T-helper 2 cell treated with Interferon-gamma antibody and Interleukin-4, amounts not matched to agents 5 μg/mL and 100 μg/mL, for 36 hours (primary cell): ENCODE measurements at places on chromosomes 1 and 21.
A peak's percentile ranks its signal among the peaks of the same experiment; 100 is the strongest.

GRCh38 chr1:8133657-8134430 lies 107.7 kb upstream of the ERRFI1 start:
- DNase-seq, result no peak

- DNase-seq, result no peak
Observed at GRCh38 chr1:159922511-159923202, 2.6 kb downstream of the TAGLN2 start.

- no peak for DNase-seq
Observed at GRCh38 chr1:220243947-220244346, 28.3 kb downstream of the RAB3GAP2 start.

- no peak for DNase-seq
Observed at GRCh38 chr1:160186246-160186645, 4.1 kb upstream of the CASQ1 start.

DNA sequence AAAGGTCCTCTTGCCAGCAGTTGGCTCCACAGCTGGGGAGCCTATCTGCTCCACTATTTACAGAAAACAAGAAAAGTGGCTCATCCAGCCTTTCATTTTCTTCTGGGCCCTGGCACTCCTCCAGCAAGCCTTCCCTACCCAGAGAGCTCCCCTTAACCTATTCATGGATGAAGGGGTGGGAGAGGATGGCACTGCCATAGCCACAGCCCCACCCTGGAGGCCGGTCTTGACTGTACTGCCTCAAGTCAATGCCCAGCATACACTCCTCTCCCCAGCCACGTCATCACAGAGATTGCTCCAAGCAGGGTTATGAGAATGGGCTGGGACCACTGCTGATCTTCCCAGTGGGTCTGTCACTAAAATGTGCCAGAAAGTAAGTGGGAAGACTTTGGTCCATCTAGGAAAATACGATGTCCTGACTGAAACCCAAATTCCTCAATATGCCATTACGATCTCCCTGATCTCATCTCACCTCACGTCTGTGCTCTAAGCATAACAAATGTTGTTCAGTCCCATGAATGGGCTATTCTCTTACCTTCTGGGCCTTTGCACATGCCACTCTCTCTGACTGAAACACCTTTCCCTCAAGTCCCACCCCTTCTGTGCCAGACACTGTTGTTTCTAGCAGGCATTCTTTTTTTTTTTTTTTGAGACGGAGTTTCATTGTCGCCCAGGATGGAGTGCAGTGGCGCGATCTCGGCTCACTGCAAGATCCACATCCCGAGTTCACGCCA lies 21.4 kb upstream of the PTAFR start:
- DNase-seq, result no peak

DNA sequence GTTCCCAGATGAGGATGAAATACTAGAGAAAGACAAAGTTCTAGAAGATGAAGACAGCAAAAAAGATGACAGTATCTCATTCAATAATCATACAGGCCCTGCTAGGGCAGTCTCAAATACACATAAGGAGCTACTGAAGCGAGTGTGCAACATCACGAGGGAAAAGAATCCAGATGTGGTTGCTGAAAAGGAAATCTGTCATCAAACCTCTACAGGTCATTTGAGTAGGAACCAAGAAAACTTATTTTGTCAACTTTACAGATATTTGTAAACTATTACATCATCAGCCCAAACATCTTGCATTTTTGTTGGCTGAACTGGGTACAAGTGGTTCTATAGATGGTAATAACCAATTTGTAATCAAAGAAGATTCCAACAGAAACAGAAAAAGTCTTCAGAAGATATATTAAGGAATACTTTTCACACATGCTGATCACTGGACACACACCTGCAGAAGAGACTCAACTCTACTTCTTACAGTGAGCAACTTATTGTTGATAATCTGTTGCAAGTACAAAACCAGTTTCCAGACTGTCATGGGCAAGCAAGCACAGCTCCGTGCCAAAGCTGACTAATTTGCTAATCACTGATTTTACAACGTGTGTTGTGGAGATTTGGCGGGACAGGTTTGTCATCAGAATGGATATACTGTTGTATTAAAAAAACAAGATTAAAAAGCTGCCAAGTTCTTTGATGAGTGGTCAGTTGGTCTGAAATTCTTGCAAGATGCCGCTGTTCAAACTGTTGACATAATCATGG lies 42.1 kb downstream of the TRIM33 start:
- peak; percentile 20 for DNase-seq

DNA sequence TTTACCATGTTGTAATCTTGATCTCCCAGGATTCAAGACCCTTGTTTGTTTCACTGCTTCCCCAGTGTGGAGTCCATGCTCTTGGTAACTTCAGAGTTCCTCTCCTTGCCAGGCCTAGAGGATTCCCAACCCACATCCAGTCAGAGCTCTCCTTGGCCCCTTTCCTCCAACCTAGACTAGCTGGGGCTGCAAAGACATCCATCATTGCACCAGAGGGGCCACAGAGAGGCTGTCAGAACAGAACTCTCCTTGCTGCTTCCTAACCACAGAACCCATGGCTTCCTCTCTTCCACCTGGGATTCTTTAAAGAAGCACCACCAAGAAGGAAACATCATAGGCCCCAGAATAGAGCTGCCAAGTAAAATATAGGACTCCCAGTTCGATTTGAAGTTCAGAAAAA lies 81.0 kb downstream of the HMGB4 start:
- DNase-seq, result no peak

- DNase-seq, result no peak
Observed at GRCh38 chr1:108686614-108687313, 5.3 kb upstream of the PRPF38B start.

DNA sequence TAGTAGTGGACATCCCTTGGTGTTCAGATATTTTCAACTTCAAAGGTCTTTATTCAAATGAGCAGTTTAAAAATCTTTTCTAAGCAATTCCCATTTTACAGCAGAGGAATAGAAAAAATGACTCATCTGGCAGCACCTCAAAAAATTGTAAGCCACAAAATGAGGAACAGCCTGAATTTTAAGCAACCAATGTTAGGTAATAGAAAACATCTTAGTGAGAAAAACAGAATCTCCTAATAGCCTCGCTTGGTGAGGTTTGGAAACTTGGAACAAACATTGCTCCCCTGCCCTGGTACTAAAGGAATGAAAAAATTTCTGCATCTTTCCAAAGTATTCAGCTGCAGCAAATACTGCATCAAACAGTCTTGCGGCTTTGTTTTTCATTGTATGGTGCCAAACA lies 264.4 kb downstream of the NTNG1 start:
- no peak for DNase-seq

DNA sequence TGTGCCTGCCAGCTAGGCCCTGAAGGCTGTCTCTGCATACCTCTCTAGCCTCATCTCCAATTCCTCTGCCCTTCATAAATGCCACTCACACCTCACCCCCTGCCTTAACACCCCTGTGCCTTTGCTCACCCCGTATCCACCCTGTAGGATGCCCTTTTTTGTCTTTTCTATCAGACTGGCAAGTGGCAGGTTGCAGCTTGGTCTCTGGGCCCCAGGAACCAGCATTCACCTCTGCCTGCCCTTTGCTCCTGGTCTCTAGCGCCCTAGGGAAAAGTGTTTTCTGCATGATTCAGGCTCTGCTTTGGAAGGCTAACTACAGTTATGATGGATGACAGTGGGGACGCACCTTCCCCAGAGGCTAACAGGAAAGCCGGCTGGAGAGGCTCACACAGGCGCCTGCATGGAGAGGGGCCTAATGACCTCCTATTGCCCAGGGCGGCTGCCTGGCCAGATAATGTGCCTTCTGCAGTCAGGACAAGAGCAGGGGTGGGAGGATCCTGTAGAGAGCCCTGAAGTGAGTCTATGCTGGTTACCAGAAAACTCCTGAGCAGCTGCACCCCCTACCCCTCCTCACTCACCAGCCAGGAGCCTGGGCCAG lies 11.2 kb downstream of the KANK4 start:
- DNase-seq, result no peak

DNA sequence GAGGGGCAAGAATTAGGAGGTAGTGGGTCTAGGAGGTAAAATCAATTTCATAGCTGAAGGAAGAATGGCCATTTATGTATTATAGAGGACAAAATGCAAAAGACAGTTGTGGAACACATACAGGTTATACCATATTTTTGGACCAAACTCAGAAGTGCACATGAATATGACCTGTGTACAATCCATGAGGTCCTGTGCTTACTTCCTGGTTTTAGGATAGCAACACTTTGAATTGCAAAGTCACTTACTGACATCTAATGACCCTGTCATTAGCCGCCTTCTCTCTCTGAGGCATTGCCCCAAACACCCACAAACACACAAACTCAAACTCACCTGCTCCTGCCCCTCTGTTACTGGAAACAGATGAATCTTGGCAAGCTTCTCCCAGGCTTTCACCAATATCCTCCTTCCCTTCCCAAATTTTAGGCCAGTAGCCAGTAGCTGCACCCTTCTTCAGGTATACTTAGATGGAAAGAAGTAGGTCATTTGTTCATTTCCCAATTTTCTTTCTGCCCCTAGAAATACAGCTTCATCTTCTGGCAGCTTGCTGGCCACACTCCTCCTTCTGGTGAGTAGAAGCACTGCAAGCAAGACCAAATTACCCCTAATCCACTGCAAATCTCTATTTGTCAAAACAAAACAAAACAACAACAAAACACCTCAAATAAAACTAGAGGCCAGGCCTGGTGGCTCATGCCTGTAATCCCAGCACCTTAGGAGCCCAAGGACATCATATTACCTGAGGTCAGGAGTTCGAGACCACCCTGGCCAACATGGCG lies 13.7 kb upstream of the RPL5 start:
- no peak for DNase-seq

DNA sequence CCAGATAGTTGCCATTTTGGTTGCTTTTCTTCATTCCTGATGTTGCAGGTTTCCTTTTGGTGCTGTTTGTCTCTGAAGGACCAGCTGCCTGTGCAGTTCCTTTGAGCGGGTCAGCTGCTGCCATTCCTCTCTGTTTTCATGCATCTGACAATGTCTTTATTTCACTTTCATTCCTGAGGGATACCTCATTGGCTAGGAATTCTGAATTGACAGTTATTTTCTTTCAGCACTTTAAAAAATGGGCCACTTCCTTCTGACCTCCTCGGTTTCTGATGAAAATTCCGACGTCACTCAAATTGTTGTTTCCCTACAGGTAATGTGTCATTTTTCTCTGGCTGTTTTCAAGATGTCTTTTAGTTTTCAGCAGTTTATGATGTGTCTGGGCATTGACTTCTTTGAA lies 24.8 kb downstream of the CCSAP start:
- no peak for DNase-seq

DNA sequence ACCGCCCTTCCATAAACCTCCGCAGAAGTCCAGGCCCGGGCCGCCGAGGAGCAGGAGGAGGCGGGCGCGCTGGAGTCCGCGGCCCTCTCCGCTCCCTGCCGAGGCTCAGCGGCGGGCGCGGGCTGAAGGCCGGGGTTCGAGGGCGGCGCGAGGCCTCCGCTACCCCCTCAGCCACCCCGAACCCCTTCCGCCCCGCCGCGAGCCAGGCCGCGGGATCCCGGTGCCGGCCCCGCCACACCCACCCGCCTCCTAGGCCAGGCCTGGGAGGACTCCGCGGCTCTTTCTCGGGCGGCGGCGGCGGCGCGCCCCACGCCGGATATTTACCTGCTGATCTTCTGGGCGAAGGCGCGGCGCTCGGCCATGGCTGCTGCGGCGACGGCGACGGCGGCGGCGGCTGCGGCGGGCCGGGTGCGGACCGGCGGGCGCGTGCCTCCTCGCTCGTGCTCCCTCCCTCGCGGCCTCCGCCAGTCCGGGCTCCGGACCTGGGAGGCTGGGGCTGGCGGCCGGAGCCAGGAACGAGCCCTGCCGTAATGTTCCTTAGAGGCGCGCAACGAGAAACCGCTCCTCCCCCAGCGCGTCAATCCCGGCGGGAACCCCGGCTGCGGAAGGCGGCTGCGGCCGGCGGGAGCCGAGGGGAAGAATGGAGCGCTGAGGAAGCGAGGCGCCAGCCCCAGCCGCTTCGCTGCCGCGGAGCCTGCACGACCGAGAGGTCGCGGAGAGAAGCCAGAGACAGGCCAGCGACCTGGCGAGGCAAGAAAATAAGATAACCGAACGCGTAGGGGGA lies at the start of gene DOCK7:
DOCK7 (minus strand) TSS at position 484 of the 784 bp plus-strand sequence; CDS start at position 362, 122 bp downstream.
- peak; percentile 48 for DNase-seq

DNA sequence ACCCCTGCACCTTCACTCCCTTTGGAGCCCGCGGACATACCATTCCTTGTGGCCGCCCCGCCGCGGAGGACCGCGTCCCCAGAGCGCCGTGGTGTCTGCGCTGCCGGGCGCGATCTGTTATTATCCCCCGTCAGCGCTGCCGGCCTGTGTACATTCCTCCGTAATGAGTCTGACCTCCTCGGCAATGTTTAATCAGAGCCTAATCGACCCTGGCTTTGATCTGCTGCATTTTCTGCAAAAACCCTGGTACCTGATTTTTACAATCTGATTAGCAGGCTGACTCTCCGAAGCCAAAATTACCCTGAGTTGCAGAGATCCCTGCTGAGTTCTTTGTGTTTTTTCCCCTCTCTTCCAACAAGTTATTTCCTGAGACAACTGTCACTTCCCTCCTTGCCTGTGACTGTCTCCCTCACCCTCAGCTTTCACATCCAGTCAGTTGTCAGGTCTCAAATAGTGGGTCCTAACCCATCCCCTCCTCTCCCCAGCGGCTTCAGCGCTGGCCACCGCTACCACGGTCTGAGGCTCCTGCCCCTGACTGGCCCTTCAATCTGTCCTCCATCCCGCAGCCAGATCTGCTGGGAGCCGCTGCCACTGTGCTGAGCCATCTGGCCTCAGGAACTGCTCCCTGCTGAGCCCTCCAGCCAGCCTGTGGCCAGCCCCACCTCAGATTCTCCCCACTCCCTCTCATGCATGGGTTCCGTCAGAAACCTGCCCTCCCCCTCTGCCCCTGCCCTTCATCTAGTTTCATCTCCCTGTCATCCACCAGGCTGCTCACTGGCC lies 53.5 kb downstream of the GLIS1 start:
- DNase-seq, result no peak

GRCh38 chr1:19454265-19455146 lies 30.8 kb downstream of the CAPZB start:
- DNase-seq, result no peak

DNA sequence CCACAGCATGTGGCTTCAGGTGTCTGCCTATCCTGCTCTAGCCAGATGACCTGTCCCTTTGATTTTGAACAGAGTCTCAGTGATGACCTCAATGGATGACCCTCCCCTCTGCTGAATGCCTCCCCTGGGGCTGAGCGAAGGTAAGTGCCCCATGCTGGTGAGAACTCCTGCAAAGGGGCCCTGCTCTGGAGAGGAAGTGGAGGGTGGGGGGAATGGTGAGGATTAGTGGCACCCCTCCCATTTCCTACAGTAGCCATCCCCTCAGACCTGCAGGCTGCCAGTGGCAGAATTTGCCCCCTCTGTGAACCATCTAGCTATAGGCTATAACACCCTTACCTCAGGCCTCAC lies 3.7 kb upstream of the PMVK start:
- no peak for DNase-seq

GRCh38 chr1:235015291-235015985 lies 113.2 kb downstream of the TOMM20 start:
- DNase-seq, result peak; percentile 85

GRCh38 chr1:67162954-67163353 lies 3.3 kb upstream of the IL23R start:
- DNase-seq, result peak; percentile 77

GRCh38 chr21:17390569-17390968 lies 122.3 kb upstream of the CXADR start:
- DNase-seq, result no peak

DNA sequence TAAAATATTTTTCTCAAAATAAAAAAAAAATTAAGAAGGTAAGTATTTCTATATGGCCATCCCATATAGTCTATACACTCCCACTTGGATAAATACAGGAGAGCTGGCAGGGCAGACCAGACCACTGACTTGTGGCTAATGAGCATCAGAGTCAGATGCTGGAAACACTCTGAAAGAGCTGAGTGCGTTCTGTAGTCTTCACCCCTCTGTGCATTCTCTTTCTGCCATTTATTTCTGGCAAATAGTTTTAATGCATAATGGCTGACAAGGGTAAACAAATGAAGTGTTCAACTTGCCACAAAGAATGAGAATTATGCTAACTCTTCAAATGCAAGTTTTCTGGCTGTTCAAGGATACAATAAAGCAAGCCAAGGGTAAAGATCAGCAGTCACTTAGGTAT lies 191.7 kb downstream of the TTLL7 start:
- no peak for DNase-seq
